ENCODE measurements at places on chromosomes 3 and 15.

DNA sequence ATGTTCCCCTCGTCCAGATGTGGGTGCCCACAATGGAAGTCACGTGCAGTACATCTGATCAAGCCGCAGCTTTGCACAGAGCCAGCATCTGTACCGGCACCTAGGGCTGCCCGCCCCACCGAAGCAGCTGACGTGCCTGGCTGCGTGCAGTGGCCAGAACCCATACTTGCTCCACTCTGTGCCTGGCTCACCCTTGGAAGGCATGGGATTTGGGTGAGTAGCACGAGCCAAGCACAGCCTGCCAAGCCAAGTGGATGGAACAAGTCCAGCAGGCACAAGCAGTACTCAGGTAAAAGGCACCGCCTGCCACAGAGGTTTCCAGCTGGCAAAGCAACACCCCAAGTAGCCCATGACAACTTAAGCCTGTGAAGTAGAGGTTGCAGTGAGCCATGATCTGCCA, 261.3 kb downstream of the TBC1D5 start:
- DNase-seq: no peak

DNA sequence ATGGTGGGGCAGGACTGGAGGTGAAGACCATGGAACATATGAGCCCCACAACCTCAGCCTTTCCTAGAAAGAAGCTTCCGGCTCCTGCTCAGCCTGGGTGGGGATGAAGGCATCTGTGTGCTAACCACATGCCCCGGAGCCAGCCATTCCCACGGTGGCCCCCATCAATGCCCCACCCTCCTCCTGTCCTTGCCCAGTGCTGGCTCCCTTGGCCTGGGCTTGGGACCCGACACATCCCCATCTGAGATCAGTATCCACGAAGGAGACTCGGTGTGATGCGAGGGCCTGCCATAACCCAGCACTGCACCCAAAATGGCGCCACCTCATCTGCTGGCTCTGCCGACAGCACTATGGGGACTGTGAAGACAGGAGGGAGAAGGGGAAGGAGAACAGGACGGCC, 16.5 kb upstream of the PLXND1 start:
- DNase-seq: no peak

GRCh38 chr15:84023636-84024035, 211.9 kb upstream of the GOLGA6L4 start:
- DNase-seq: no peak

DNA sequence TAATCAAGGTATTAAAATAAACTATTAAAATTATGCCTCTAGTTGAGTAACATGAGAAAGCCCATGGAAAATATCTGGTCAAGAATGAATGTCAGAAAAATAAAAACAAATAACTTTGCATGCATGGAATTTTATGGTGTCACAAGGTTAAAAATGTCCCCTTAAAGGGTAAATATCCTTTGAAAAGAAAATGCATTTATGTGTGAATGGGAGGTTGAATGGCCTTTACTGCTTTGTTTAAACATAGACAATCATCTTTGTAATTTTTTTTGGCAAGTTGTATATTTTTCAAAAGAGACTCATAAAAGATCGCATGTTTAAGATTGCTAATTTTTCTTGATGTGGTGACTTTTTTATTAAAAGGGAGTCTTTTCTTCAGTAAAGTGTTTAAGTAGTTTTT, 564.2 kb downstream of the NR2F2 start:
- no peak for DNase-seq

- DNase-seq: no peak
Measured at GRCh38 chr3:33392703-33393125, 47.5 kb downstream of the UBP1 start.

DNA sequence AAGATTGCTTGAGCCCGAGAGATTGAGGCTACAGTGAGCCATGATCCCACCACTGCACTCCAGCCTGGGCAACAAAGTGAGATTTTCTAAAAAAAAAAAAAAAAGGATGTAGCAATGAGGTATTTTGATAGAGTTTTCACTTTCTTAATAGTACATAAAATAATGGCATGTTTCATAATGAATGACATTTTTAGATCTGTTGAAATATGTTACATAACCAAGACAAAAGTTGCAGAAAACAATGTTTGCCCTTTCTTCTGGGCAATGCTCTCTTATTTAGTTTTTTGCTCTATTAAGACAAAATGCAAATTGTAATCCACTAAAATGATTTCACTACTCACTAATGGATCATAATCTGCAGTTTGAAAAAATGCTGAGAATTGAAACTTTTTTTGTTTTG, 4.4 kb upstream of the MAPK6 start:
- DNase-seq: no peak

- DNase-seq: no peak
Measured at GRCh38 chr3:46671541-46672348, 21.7 kb downstream of the ALS2CL start.

GRCh38 chr3:175193815-175194518, 334.8 kb downstream of the NAALADL2 start:
- no peak for DNase-seq

GRCh38 chr3:177929310-177929709, 606.9 kb upstream of the KCNMB2 start:
- no peak for DNase-seq

Measured in upper lobe of left lung (tissue), 6 donors.